ENCODE measurements at places on chromosomes 6 and 20.

- DNase-seq: peak; percentile 20
These were observed 129.2 kb upstream of the PRND start for GRCh38 chr20:4592316-4593148.

- DNase-seq: no peak
These were observed 524.5 kb downstream of the BMP2 start for GRCh38 chr20:7291946-7292345.

DNA sequence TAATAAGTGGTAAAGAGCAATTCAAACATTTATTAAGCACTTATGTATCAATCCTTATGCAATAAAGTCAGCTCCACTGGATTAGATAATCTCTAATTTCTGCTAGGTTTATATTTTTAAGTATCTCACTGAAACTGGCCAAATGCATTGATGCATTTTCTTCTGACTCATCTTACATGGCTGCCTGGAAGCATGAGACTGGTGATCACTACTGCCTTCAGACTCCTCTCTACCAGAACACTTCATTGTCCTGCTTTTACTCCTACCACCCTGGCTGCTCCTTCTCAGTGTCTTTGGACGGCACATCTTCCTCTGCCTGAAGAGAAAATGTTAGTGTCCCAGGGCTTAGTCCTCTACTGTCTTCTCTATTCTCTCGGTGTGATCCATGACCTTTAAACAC lies 7.4 kb downstream of the CEP85L start:
- DNase-seq: no peak

DNA sequence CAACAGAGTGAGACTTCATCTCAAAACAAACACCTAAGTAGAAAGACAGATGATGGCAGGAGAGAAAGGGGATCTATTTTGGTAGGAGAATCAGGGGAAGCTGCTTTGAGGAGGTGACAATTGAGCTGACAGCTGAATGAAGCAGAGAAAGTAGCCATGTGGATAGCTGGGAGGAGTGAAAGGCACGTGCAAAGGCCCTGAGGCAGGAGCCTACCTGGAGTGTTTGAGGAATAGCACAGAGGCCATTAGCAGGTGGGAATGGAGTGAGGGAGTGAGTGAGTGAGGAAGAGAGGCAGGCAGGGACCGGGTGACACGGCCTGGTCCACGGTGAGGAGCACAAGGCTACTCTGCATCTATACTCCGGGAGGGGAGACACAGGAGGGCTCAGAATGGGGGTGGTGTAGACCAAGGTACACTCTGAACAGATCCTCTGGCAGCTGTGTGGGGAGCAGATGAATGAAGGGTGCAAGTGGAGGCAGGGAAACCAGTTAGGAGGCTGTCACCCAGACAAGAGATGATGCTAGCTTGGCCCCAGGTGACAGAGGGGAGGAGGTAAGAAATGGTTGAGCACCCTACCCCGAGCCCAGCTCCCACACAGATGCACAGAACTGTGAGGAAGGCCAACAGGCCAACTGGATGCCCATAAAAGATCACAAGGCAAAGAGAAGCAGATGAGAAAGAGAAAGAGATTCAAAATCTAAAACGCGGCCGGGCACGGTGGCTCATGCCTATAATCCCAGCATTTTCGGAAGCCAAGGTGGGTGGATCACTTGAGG lies 43.6 kb downstream of the NFATC2 start:
- no peak for DNase-seq

DNA sequence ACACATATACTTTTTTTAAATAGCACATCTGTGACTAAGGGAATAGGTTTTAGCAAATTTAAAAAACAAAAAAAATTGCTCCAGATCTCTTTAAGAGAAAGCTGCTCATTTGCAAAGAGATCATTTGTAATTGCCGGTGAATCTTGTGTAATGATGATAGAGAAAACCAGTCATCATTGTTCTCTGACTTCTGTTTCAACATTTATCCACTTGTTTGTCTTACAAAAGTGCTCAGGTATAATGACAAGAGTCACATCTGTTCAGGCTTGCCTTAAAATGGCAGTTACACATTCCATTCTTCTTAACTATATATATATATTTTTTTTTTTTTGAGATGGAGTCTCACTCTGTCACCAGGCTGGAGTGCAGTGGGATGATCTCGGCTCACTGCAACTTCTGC lies 165.2 kb downstream of the AIG1 start:
- DNase-seq: no peak

DNA sequence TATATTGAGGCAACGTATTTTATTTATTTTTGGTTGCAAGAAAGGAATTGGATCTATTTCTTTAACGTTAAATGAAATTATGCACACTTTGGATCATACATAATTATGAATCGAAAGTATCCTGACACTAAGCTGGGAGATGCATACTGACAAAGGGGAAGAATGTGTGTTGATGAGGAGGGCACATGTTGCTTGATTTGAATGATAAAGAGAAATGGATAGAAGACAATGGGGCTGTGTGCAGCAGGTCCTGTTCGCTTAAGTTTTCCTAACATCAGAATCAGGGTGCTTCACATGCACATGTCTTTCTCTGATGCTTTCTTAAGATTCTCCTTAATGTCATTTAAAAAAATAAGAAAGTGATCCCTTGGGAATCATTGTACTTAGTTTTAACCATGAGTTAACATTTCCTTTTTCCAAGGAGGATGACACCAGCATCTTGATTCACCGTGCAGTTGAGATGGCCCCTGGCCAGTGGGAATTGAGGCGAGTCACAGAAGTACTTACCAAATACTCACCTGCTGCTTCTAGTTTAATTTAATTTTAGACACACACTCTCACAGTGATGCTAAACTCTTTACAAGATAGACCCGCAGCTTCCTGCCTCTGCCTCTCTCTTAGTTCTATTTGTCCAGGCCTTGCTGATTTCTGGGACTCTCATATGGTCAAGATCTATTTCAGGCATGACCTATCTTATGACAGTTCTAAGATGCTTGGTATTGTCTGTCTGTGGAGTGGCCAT lies 116.5 kb downstream of the CLIC5 start:
- no peak for DNase-seq

DNA sequence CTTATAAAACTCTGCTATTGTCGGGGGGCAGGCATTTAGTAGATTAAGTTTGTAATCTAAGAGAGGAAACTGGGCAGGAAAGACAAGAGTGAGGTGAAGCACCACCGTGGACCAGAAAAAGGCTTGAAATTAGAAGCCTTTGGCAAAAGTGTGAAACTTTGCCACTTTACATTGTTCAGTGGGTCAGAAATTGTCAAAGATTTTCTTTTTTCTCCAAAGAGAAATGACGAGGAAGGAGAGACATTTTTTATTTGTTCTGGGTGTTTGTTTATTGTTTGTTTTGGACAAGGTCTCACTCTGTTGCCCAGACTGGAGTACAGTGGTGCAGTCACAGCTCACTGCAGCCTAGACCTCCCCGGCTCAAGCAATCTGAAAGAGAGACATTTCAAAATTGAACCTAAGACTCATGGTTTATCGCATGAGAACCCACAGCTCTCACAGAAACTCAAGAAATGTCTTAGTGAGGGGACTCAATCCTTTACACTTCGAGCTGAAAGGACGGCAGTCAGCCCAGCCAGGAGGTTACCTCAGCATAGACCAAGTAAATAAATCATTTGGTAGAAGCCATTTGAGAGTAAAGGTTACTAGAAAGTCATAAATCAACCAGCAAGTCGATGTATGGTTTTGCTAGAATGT lies 262.8 kb upstream of the TAB2 start:
- DNase-seq: no peak

GRCh38 chr6:158793432-158793831 lies 25.7 kb downstream of the EZR start:
- DNase-seq: no peak

GRCh38 chr20:45052698-45053429 lies 48.1 kb downstream of the KCNS1 start:
- no peak for DNase-seq

DNA sequence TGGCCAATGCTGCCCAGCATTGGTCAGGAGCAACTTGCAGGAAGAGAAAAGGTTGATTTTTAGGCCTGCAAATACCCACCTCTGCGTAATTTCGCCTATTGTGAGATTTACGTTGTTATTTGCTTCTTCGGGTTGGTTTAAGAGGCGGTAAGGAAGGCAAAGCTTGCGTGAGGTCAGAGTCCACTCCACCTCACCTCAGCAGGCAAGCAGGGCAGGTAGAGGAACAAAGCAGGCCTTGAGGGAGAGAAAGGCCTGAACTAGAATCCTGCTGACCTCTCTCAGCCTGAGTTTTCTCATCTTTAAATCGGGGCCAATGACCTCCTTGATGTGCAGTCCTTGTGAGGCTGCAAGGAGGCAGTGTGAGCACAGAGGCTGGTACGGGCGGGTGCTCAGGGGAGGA lies 239.1 kb downstream of the CDC5L start:
- no peak for DNase-seq

- DNase-seq: no peak
These were observed 6.4 kb downstream of the HLA-DQB1 start for GRCh38 chr6:32659856-32660595.

GRCh38 chr20:48676795-48677460 lies 150.9 kb downstream of the PREX1 start:
- no peak for DNase-seq

GRCh38 chr6:27545271-27546046 lies 72.6 kb upstream of the ZNF184 start:
- DNase-seq: no peak

- DNase-seq: no peak
These were observed 182.7 kb downstream of the TBX18 start for GRCh38 chr6:84581494-84582259.

- no peak for DNase-seq
These were observed 70.9 kb downstream of the SNX5 start for GRCh38 chr20:17897566-17898307.

DNA sequence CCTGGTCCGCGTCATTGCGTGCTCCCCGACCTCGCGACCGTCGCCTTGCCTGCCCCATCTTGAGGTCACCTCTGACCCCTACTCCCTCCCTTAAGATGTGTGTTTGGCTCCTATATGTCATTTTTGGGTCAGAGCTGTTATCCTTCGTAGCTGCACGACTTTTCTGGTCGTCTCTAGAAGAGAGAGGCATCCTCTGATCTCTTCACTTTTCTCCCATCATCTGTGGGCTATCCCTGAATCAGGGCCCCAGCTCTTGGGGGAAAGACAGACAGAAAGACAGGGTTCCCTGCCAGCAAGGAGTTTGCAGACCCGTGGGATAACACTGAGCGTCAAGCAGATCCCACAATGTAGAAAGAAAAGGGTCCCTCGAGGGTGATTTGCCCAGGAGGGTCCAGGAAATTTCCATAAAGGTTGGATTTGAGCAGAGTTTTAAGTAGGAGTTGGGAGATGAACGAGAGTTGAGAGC lies 555 bp downstream of the FAM120B start:
- no peak for DNase-seq

GRCh38 chr6:13661647-13662046 lies 46.5 kb downstream of the NOL7 start:
- DNase-seq: no peak

- no peak for DNase-seq
These were observed 14.3 kb upstream of the TXNDC5 start for GRCh38 chr6:7924867-7925266.

GRCh38 chr6:45663251-45664221 lies 285.8 kb upstream of the SUPT3H start:
- DNase-seq: no peak

GRCh38 chr20:57794036-57794435 lies 84.2 kb upstream of the PMEPA1 start:
- DNase-seq: no peak

DNA sequence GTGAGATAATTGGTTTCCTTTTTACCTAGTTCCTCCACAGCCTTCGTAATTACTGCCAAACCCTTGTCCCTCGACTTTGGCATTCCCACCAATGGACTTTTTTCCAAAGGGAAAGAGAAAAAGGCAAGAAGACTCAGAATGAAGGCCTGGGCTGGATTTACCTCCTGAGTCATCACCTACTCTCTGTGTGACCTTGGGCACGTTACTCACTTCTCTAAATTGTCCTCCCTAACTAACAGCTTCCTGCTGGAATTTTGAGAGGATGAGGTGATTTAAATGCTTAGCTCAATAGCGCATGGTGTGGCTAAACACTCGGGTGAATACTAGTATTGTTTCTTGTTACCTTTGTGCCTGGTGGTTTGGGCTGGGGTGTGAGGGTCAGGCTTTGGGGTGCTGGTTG lies 146.6 kb downstream of the DHX35 start:
- no peak for DNase-seq

GRCh38 chr6:37565267-37566110 lies 65.8 kb upstream of the CCDC167 start:
- no peak for DNase-seq

GRCh38 chr6:81995548-81996289 lies 243.2 kb upstream of the TENT5A start:
- DNase-seq: no peak

DNA sequence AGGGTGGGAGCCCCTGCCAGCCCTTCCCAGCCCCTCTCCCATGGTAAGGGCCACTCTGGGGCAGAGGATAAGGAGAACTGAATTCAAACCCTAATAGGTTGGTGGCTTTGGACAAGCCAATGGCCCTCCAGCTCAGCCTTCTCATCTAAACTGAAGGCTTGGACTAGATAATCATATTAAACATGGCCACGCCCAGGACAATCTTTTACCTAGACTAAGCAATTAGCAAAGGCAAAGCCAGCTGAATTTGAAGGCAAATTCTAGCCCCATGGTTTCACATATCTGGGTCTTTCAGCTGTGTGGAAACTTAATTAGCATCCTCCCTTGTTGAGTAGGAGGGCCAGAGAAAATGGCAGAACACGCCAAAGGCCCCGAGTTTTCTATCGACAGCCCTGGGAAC lies 10.7 kb downstream of the SLC22A23 start:
- no peak for DNase-seq

GRCh38 chr6:157198425-157199279 lies 124.7 kb downstream of the TMEM242 start:
- no peak for DNase-seq

DNA sequence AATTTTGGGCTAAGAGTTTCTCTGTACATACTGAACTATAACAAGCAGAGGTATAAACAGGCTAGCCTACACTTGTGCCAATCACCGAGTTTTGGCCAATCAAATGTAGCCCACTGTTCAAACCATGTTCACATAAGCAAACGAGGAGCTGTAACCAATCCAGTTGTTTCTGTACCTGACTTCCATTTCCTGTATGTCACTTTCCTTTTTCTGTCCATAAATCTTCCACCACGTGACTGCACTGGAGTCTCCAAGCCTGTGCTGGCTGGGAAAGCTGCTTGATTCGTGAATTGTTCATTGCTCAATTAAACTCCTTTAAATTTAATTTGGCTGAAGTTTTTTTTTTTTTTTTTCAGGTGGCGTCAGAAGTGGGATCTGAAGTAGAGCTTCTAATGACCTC lies 332.9 kb downstream of the RNF144B start:
- DNase-seq: no peak

All from stimulated activated CD8-positive, alpha-beta memory T cell treated with anti-CD3 and anti-CD28 coated beads, Interleukin-4, amount 100 ng/mL, for 1 hour (primary cell).